ENCODE measurements at places on chromosomes 3 and 15.

DNA sequence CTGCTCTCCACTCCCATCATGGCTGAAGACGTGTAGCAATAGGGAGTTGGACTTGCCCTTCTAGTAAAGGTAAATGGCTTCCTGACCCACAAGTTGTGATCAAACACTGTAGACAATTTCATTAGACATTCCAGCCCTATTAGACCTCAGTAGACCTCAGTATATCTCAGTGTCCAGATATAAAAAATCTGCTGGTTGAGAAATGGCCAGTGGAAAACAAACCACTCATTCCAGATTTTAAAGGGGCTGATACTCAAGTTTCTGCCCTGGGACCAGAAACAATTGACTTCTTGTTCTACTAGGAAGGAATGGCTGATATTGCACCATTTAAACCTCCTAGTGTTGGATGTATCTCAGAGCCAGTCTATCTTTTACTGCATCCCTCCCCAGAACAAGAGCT is 613.2 kb downstream of the PDCD6IP start:
- no peak for DNase-seq

DNA sequence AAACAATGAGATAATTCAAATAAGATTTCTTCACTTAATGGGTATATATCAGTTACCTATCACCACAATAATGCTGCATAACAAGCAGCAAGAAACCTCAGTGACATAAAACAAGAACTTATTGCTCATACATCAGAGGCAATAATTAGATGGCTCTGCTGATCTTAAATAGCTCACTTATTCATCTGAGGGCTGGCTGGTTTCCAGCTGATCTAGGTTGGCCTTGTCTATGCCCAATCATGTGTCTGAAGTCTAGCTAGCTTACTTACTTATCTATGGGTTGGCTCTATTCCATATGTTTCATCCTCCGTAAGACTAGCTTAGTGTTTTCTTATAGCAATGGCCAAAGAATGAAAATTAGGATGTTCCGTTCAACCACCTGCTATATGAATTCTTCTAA is 109.4 kb upstream of the AGTR1 start:
- no peak for DNase-seq

GRCh38 chr3:48472673-48472922 is 26.1 kb downstream of the ATRIP start:
- DNase-seq: no peak

GRCh38 chr15:50735156-50735555 is 30.4 kb downstream of the SPPL2A start:
- no peak for DNase-seq

- DNase-seq: no peak
Observed at GRCh38 chr3:53688989-53689388, 157.2 kb downstream of the CHDH start.
